ENCODE measurements at places on chromosomes 2 and 18. TPM values are rescaled to one million over a fixed set of nuclear protein-coding genes. Genes with fewer than 3 reads are reported as not detected.

The TEKT4 gene
- not detected for total RNA-seq

The DNPEP gene
- total RNA-seq = 55.0 TPM

The INSIG2 gene
- 9.5 TPM for total RNA-seq

The SAP130 gene
- total RNA-seq = 3.5 TPM

The CFC1 gene
- not detected for total RNA-seq

The SLC9A4 gene
- total RNA-seq = not detected

The CHPF gene
- 271 TPM for total RNA-seq

Data from fibroblast of the aortic adventitia (primary cell).